CD4-positive, alpha-beta T cell treated with Interleukin-1 beta for 1 hour (primary cell): ENCODE measurements at places on chromosomes 5 and 9.

- DNase-seq, result no peak
Measured at GRCh38 chr5:113017881-113018635, 41.5 kb downstream of the DCP2 start.

GRCh38 chr5:135310328-135310989 lies 88.6 kb downstream of the MACROH2A1 start:
- no peak for DNase-seq

GRCh38 chr5:158802941-158803341 lies 296.8 kb downstream of the EBF1 start:
- no peak for DNase-seq

- DNase-seq, result no peak
Measured at GRCh38 chr5:9924614-9925013, 294.5 kb upstream of the TAS2R1 start.

- DNase-seq, result no peak
Measured at GRCh38 chr5:7868427-7868772, 431 bp downstream of the FASTKD3 start.

- no peak for DNase-seq
Measured at GRCh38 chr9:111393971-111394370, 63.9 kb upstream of the OR2K2 start.

DNA sequence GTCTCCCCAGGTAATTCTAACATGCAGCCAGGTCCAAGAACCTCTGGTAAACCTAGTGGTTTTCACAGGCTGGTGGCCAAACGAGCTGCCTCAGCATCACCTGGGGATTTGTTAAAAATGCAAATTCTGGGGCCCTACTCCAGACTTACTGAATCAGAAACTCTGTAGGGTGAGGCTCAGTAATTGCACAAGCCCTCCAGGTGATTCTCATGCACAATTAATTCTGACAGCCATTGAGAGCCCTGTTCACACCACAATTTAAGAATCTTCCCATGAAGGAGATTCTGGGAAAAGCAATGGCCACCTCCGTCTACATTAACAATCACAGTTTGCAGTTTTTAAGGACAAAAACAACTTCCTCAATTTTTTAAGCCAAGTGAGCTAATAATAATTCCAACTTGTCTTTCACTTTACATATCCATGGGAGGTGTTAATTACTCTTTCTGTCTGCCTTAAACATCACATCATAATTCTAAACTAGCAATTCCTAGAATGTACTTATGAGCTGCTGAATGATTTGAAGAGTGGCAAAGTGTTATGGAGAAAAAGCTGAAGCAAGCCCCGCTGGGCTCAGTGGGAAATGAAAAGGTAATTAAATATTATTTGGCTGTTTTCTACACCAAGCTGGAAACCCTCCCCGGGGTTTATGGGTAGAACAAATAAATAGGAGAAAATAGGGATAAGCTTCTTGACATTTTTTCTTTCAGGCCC lies 70.0 kb downstream of the GLDC start:
- DNase-seq, result no peak

DNA sequence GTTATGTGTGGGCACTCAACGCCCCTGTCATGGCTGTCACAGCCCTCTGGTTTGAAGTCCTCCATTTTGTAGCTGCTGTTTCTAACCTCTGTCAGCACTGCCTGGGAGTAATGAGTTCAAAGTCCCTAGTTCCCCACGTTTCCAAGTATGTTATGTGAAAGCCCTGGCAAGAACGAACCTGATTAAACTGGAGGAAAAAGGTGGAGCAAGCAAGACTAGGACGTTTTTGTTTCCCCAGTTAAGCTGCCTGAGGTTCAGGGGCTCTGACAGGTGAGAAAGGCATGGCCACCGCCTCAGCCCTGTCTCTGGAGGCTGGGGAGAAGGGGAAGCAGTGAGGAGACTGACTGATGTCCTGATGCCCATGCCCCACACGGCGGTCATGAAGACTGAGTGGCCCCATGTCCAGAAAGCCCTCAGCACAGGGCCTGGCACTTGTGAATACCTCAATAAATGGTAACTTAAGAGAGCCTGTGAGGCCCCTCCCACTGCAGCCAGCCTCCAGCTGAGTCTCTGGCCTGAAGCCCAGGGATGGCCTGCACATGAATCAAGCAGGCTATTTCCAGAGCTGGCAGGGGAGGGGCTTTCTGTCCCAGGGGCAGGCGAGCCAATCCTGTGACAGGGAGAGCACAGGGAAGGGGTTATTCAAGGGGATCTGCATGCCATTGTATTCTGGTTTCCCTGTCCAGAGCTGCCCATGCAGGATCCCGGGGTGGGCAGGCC lies 61.8 kb downstream of the PFDN1 start:
- DNase-seq, result no peak

- no peak for DNase-seq
Measured at GRCh38 chr5:129445379-129445778, 14.7 kb upstream of the ADAMTS19 start.
